ENCODE measurements at places on chromosomes 5 and 9.

- DNase-seq, result peak; percentile 38
These were observed 17.6 kb downstream of the SPACA9 start for GRCh38 chr9:132896264-132896663.

- no peak for DNase-seq
These were observed 2.0 kb downstream of the NEUROG1 start for GRCh38 chr5:135533794-135534193.

- DNase-seq, result no peak
These were observed 10.4 kb downstream of the ZNF618 start for GRCh38 chr9:113886466-113886865.

DNA sequence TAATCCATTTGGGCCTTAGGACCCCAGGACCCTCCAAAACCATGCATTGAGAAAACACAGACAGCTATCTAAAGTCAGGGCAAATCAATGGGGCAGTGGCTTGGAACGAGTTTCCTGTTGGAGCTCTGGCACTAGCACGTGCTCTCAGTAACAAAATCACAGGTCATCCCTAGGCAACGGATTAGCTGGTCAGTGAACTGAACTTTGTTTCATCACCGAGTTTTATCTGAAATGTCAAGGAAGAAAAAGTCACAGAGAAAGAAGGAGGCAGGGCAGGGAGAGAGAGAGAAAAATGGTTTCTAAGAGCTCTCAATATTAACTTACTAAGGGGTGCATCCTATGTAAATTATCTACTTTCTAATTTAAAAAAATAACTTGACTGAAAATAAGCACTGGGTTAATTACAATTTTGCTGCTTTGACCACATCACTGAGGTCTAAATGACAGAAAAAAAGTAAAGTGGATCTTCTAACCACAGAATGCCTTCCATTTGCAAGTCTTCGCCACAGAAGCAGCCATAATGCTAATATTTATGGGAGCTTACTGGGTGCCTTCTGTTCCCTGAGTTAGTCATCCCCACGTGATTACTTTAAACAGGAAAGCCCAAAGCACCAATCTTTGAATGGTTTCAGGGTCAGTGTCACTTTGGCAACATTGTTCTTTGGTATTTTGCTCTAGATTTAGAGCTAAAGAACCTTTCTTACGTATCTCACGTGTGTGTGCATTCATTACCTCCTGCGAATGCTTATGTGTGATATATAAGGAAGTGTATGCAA is 503.9 kb downstream of the RASEF start:
- DNase-seq, result no peak

DNA sequence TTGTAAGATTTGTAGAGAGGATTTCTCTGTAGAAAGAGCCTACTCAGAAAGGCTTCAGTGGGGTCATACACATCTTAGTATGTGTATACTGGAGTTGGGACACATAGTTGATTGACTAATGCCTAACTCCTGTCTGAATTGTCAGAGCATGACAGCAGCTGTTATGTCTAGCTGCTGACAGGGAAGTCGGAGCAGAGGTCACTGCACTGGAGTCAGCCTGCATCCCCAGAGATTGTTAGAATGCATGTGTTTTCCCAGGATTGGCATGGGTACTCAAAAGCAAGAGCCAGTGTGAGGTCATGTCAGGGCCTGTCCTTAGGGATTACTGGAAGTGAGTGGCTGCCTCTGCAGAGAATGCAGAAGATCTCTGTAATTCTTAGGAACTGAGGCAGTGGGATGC is 82.7 kb downstream of the ITGA1 start:
- DNase-seq, result no peak

GRCh38 chr9:133101356-133102189 is 19.5 kb downstream of the RALGDS start:
- DNase-seq, result peak; percentile 73

DNA sequence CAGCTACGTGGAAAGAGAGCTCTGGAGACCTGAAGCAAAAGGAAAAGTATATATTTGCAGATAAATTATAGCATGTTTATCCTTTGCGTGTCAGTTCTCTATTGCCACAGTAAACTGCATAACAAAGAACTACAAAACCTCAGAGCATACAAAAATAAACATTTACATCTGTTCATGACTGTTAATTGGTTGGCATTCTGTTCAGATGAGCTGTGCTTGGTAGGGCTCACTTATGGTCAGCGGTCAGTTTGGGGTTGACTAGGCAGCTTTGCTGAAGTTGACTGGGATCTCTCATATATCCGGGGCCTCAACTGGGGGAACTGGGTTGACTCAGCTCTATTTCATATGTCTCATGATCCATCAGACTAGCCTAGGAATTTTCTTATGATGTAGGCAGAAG is 257.7 kb downstream of the TLE1 start:
- DNase-seq, result no peak

DNA sequence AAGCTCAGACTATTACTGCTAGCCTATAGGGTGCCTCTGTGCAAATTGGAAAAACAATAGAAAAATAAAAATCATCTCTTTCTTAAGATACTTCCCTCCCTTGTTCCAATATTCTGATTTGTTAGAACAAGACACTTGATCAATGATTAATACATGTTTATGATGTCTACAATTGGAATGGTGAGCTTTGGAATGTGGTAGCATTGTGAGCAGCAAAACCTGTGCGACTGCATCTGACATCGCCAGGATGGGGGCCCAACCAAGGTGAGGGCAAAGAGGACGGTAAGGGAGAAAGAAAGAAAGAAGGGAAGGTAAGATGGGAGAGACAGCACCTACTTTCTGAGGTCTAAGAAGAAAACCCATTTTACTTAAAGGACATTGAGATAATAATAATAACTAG is 183.0 kb upstream of the TRIM32 start:
- DNase-seq, result no peak

- no peak for DNase-seq
These were observed 1.6 kb upstream of the FOXE1 start for GRCh38 chr9:97851446-97851883.

DNA sequence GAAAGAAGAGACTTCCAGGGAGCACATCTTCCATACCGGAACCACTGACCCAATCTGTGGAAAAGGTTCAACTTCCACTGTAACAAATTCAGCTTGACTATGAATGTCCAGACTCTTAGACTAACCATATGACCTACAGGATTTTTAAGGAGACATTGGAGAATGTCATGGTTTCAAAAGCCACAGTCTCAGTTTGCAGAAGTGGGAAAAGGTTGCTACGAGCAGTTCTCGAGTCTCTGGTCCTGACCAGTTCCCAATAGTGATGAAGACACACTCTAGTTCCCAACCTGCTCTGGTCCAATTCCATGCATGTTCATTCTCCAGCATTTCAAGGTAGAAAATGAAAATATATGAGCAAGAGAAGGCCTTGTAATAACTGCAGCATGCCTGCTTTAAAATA is 158.0 kb downstream of the MAPKAP1 start:
- no peak for DNase-seq

DNA sequence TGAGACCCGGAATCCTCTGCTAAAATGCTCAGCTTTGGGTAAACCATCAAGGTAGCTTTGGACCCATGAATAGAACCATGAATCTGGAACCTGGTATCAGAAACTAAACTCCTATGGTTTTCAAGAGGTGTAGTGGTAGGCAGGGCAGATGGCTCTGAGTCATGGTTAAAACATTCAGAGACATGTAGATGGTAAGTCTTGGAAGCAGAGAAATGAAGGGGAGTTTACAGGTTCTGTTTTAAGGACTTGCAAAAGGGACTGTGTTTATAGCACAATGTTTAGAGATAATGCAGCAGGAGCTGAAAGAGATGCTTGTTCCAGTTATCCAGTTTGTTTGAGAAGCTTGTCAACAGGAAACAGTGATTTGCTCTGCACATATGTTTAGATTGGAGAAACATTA is 36.0 kb upstream of the FBN2 start:
- DNase-seq, result no peak

DNA sequence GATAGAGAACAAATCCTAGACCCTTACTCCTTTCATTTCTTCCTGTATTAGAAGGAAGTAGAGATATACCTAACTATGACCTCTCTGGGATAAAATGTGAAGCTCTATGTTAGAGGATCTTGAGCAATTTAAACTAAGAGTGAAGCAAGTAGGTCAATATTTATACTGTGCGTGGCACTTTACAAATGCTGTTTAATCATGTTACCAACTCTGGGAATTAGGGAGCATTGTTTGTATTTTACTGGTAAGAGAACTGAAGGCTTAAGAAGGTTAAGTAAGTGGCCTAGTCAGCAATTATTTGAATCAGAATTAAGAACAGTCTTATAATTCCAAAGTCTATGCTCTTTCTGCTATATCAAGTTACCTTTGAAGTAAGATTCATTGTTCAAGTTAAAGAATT is 12.0 kb downstream of the TNC start:
- no peak for DNase-seq

DNA sequence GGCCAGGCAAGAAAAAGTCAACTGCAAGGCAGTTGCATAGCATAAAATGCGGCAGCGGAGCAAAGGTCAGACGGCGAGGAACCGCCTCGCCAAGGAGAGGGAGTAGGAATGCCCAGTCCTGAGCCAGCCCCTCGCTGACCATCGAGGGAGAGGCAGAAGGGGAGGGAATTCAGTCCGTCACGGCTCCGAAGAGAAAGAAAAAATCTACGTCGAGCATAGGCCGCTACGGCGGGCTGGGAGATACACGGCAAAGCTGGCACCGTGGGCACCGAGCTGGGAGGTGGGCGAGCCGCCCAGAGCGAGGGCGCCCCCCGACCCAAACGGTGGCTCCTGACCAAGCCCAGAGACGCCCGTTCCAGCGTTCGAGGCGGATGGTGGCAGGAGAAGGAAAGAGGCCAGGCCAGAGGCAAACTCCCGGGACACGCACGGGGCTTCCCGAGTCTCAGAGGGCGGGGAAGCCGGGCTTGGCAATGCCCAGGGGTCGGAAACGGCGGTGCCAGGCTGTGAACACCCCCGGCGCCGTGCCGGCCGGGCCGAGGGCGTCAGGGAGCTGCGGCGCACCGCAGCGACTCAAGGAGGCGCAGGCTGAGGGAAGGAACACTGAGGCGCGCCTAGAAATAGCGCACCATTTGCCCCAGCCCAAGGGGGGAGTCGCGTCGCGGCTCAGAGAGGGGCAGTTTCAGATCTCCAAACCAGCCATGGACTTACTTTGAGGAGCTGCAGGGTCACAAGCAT is 518 bp downstream of the SPRY4 start:
- peak; percentile 89 for DNase-seq

GRCh38 chr5:150339165-150339564 is 18.3 kb upstream of the TCOF1 start:
- DNase-seq, result no peak

GRCh38 chr9:116901260-116901659 is 214.2 kb downstream of the TRIM32 start:
- no peak for DNase-seq

DNA sequence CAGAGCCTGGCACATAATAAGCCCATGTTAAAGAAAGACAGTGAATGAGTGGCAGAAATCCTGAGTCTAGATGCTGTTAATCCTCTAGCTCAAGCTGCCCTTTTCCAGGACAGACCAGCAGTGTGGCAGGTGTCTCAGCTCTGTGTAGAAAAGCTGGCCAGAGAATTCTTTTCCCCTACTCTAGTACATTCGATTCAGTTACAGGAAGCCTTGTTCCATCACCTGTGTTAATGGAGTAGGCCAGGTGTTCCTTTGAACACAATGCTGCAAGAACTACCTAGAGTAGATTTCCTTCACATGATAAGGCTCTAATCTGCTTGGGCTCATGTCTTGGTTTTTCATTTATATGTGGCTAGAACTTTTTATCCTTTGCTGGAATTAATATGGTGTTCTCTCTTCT is 52.5 kb downstream of the NUP214 start:
- DNase-seq, result no peak

DNA sequence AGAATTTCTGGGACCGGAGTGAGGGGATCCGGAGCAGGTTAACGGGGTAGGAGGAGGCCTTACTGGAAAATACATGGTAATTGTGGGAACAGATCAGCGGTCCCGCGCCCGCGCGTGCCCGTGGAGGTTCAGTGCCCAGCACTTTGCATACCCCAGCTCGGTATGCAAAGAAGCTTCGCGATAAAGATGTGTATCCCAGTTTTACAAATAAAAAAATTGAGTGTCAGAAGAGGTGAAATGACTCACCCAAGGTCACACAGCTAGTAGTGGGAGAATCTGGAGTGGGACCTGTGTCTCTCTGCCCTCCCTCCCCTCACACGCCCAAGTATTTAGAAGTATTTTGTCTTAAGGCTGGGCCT is 967 bp downstream of the NEURL1B start:
- DNase-seq, result no peak

GRCh38 chr5:53575101-53575500 is 14.7 kb downstream of the NDUFS4 start:
- DNase-seq, result no peak

DNA sequence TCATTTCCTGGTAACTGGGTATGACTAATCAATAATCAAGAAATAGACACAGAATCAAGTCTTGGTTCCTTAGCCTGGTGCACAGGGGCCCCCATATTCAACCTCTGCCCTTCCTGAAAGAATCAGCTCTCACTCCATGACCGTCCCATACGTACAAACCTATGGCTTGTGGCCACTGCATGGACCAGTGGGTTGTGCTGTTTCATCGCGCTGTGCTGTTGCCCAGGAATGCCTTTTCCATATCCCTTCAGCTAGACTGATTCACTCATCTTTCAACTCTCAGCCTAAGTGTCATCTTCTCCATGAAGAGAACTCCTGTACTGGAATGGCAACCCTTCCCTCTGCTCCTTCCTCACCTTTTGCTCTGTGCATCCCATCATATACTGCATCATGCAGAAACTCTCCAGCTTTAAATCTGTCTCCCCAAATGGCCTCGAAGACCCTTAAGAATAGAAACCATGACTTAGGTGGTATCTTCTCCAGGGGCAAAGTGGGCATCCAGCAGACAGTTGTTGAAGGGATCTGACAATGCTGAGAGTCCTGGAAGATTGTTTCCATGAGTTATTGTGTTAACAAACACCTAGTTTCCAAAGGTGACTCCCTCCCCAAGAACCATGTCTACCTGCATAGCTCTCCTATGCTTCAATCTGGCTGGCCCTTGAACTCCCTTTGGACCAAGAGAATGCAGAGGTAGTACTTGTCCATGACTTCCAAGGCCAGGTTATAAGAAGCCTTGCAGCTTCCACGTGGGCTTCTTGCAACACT is 180.8 kb downstream of the ACTL7B start:
- no peak for DNase-seq

GRCh38 chr9:80797831-80798688 is 891.3 kb downstream of the TLE1 start:
- no peak for DNase-seq

GRCh38 chr5:131381021-131381420 is 117.2 kb downstream of the CDC42SE2 start:
- DNase-seq, result no peak

GRCh38 chr5:118551716-118552115 is 436.6 kb downstream of the DTWD2 start:
- DNase-seq, result no peak

GRCh38 chr5:133147815-133148567 is 96.2 kb downstream of the HSPA4 start:
- no peak for DNase-seq

GRCh38 chr9:77588271-77588937 is 59.7 kb downstream of the GNA14 start:
- no peak for DNase-seq

- peak; percentile 65 for DNase-seq
These were observed at the start of gene C5orf63 for GRCh38 chr5:127072861-127073846. Gene C5orf63 (minus strand): TSS chr5:127073502. CDS start chr5:127058995, 14,507 bp downstream.

DNA sequence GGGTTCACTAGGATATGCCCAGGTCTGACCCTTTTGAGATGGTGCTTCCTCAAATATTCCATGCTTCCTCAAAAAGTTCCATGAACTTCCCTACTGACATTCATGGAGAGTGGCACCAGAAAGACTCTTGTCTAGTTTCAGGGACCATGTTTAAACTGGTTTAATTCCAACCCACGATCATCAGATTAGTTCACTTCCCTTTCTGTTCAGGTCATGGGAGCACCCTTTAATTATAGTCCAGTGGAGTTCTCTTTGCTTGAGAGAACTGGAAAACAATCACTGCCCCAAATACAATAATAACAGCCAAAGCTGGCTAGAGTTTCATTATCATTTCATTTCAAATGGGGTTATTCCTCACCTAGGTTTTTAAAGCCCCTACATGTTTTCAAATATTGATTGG is 9.7 kb upstream of the ERBIN start:
- DNase-seq, result no peak
